ENCODE measurements at places on chromosomes 7 and 10.

DNA sequence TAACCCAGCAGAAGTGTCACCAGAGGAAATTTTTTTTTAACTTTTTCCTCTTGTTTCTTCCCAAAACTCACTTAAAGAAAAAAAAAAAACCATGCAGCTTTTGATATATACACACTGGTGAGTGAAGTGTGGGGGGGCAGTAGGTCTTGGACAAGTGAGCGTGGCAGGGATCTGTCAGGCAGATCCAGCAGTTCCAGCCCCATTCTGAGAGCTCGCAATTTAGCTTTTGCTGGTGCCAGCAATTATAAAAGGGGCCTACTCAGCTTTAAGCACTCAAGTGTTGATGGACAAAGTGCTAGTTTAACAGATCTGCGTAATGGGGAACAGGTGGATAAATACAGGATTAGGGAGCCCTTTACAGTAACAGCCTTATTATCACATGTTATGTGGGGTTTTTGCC lies 619.2 kb upstream of the GALNT17 start:
- no peak for DNase-seq

DNA sequence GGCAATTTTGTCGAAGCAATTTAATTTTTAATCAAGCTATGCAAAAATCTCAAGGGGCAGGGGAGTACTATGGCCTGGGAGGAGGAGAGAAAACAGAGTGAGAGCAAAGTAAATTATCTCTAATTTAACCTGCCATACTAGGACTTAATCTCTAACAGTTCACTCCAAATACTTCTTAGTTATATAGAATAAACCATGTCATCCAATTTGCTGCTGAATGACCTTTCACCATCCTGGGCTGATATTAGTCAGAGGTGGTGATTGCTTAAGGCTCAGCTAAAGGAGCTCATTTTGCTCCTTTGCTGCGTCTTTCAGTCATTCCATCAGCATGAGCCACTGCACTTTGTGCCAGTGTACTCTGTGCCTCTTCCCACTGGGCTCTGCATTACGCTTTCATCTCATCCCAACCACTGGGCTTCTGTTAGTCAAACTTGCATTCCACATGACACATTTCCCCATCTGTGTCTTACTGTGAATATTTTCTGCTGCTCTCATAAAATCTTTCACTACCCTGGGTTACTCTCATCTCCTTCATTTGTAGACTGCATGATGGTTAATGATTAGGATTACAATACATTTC lies 84.3 kb downstream of the CD36 start:
- no peak for DNase-seq

- no peak for DNase-seq
These were observed 90.2 kb downstream of the IPMK start for GRCh38 chr10:58177362-58177947.

- no peak for DNase-seq
These were observed 171.9 kb downstream of the FGFR2 start for GRCh38 chr10:121426307-121426706.

GRCh38 chr10:129689671-129690071 lies 222.6 kb downstream of the MGMT start:
- DNase-seq: no peak

DNA sequence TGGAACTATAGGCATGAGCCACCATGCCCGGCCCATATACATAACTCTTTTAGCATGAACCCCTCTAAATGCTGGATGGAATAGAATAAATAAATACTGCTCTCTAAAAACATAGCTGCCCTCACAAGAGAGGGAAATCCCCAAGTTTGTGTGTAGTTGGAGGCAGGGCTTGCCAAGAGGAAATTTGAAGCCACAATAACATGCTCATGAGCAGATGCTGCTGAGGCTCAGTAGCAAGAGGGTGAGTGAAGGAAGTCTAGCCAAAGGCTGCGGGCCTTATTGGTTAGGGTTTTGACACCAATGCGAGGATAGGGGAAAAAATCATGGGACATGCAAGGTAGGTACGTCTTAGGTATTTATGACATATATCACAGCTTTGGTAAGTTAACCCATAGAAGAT lies 17.3 kb downstream of the TPK1 start:
- no peak for DNase-seq

DNA sequence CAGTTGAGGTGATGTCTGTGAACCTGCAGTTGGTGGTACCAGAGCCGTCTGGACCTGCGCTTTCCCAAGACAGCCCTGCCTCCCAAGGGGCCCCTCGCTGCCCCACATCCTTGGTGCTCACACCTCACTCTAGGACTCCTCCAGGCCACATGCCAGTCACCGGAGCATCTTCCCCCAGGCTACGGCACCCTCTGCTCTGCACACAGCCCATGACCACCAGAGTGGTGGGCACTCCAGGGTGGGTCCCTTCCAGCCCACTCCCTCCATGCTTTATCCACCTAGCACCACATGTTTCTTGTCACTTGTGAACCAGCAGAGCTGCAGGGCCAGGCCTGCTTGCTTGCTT lies 183.7 kb upstream of the SH2B2 start:
- DNase-seq: no peak

- no peak for DNase-seq
These were observed 20.5 kb downstream of the MMRN2 start for GRCh38 chr10:86936661-86937501.

DNA sequence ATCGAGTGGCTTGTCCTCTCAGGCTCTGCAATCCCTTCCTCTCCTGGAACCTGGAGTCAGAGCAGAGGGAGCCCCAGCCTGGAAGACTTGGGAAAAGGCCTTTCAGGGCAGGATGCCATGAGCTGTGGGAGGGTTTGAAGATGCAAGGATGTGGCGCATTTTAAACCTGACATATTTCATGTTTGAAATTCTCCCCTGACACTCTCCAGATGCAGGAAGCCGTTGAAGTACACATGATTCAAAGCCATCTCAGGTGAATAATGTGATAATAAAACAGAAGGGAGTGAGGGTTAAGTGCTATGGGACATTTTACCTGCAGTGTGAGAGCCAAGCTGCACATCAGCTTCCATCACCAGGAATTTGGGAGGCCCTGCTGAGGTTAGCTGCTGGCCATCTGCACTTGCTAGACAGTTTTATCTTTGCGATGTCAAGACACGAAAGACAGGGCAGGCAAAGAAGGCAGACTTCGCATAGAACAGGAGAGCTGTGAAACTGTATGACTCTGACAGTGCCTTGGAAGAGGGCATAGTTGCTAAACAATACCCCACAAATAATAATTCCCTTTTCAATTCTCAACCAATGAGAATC lies 159.1 kb upstream of the GDF10 start:
- DNase-seq: no peak

DNA sequence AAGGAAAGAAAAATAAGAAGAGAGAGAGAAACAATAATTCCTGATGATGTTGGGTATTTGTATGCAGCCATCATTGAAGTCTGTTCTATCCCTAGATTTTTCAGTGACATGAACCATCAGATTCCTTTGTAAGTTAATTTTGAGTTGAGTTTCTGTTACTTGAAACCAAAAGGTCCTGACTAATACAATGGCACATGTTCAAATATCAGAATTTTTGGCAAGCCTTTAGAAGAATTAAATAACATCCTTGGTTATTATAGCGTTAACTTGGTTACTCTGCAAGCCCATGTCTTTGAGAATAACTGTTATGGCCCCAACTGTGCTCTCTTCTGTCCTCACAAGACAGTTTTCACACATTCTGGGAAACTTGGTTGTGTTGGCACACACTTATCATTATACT lies 66.5 kb downstream of the SYPL1 start:
- DNase-seq: no peak

DNA sequence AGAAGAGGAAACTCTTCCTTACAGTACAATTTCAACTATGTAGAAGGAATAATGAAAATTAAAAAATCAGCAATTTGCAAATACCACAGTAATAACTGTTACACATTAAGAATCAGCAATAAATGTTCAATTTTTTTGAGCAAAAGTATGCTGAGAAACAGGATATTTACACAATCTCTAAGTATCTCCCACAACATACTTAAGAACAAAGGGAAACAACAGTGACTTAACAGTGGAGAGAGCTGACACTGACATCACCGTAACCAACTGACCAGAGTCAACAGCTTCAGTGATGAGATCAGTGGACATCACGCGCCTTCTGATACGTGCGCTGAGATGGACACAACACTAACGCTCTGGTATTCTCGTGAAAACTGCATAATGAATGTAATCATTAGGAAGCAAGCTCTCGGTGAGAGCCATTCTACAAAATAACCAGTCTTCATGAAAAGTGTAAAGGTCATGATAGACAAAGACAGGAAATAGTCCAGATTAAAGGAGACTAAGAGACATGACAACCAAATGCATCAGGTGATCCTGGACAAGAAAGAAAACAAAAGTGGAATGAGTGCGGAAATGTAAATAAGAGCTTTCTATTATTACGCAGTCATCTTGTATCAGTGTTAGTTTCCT lies 82.6 kb downstream of the PIP4K2A start:
- DNase-seq: no peak

- DNase-seq: no peak
These were observed 71.5 kb downstream of the ZMIZ1 start for GRCh38 chr10:79140085-79140793.

- DNase-seq: no peak
These were observed 558.8 kb upstream of the C7orf33 start for GRCh38 chr7:148031811-148032210.

DNA sequence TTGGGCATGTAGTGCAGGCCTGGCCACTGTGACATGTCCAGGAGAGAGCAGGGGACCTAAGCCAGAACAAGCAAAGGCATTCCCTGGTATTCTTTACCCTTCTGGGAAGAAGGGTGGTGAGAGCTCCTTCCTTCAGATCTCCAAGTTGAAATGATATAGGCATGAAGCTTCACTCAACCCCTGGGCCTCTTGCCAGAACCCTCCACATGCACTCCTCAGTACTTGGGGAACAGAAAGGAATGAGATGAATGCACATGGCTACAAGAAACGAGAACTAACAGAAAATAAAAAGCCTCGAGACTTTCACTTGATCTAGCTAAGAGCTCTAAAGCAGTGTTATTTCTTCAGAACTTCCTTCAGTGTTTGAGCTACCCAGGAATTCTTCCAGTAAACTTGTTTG lies 262.2 kb downstream of the ETV1 start:
- no peak for DNase-seq

DNA sequence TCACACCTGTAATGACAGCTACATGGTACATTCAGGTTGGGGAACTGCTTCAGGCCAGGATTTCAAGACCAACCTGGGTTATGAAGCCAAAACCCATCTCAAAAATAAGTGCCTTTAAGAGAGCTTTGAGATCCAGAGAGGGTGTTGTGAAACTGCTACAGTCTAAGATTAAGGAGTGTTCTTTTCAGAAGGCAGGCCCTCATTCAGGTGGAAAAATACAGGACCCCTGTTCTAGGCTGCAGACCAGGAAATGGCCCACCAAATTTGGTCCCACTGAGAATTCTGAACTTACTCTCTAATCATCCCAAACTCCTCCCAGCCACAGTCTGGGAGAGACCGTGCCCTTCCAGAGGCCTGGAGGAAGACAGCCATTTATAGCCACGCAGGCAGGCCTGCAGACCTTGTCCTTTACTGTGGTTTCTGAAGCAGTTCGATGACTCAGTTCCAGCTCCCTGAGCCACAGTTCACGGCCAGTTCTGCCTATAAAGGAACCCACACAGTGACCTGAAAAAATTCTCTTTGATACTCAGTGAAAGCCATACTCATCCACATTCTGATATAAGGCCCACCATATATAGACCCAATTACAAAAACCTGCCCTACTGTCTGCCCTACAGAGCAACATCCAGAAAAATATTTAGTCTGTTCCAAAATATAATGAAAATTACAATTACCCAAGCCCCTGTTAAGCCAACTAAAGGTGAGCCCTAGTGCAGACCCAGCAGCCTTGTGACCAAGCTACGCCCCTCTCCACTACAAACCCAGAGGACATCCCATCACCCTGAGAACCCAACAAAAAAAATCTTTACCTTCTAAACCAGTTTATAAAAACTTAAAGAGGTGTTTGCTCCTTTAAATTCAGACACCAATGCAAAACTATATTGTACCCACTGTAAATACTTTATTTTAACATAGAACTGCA lies 21.2 kb downstream of the ZNF680 start:
- DNase-seq: no peak

GRCh38 chr10:87767253-87767652 lies 50.8 kb downstream of the ATAD1 start:
- no peak for DNase-seq

DNA sequence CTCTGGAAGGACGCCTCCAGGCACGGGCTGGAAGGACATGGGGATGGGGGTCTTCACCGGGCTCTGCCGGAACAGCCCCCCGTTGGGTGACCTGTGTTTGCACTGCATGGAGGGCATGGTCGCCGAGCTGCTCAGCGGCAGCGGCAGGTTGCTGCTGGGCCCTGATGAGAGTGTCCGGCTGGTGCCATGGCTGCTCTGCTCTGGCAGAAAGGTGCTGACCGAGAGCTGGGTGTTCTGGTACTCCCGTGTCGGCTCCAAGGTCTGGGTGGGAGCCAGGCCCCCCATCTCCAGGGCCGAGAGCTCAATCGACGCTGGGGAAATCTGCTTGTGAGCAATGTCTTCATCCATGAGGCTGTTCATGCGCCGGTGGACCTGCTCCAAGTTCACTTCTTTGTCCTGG lies 764.3 kb downstream of the GRID1 start:
- DNase-seq: no peak

DNA sequence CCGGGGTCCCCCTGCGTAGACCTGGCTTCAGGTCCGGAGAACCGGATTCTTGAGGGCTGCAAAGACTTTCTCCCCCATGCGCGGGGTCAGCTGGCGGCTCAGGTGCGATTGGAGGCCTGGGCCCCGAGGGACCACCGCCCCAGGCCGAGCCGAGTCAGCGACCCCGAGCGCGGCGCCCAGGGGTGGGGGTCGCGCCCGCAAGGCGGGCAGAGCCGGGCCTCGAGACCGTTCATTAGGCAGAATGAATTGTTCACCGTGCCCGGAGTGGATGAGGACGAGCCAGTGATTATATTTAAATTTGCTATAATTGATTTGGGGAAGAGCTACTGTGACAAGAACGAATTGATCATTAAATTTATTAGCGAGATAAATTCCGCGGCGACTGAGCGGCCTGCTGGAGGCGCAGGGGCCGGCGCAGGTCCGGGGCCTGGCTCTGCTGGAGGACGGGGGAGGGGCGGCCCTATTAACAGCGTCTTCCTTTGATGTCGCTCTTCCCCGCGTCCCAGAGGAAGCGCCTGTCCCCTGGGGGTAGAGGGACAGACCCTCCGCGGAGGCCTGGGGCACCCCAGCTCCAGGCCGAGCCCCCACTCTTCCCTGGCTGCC lies 7.5 kb downstream of the MNX1 start:
- DNase-seq: no peak
